ENCODE measurements at places on chromosomes 2 and 18.
A peak's percentile ranks its signal among the peaks of the same experiment; 100 is the strongest.

DNA sequence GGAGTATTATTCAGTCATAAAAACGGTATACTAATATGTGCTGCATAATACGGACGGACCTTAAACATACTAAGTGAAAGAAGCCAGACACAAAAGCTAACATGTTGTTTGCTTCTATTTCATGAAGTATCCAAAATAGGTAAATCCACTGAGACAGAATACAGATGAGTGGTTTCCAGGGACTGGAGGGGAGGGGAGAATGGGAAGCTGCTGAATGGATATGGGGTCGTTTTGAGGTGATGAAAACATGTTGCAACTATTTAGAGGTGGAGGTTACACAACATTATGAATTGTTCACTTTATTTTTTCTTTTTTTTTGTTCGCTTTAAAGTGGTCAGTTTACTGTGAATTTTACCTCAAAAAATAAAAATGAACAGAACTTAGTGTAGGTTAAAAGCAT, 52.9 kb downstream of the RAB10 start:
- H3K27me3 ChIP-seq = no peaks in the 10 kb centered on the region
- DNase-seq = no peak
- H3K36me3 ChIP-seq = peaks cover 2% of the 10 kb centered on the region

DNA sequence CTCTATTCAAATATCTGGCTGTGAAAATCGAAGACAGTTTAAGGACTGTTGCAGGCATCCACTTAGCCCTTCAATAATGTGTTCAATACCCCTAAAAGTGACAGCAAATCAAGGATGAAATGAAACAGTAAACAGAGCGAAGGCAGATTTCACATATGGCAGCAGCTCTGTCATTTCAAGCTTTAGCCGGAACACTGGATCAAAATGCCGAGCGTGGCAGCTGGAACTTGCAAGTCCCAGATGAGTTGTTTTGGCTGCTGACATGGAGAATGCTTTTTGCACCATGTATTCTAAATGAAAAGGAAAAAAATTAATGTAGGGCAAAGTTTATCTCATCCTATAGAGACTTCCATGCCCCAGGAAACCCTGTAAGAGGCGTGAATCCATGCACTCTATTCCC, 18.0 kb downstream of the LRRC30 start:
- no peaks in the 10 kb centered on the region for H3K27me3 ChIP-seq
- no peak for DNase-seq

- H3K27me3 ChIP-seq = no peaks in the 10 kb centered on the region
- no peak for DNase-seq
- H3K36me3 ChIP-seq = no peaks in the 10 kb centered on the region
- no peak overlapping the region for H3K4me3 ChIP-seq
- H3K4me1 ChIP-seq = no peaks in the 10 kb centered on the region
- no peak overlapping the region for H3K27ac ChIP-seq
Observed at GRCh38 chr2:6089474-6089873, 397.3 kb downstream of the SOX11 start.

DNA sequence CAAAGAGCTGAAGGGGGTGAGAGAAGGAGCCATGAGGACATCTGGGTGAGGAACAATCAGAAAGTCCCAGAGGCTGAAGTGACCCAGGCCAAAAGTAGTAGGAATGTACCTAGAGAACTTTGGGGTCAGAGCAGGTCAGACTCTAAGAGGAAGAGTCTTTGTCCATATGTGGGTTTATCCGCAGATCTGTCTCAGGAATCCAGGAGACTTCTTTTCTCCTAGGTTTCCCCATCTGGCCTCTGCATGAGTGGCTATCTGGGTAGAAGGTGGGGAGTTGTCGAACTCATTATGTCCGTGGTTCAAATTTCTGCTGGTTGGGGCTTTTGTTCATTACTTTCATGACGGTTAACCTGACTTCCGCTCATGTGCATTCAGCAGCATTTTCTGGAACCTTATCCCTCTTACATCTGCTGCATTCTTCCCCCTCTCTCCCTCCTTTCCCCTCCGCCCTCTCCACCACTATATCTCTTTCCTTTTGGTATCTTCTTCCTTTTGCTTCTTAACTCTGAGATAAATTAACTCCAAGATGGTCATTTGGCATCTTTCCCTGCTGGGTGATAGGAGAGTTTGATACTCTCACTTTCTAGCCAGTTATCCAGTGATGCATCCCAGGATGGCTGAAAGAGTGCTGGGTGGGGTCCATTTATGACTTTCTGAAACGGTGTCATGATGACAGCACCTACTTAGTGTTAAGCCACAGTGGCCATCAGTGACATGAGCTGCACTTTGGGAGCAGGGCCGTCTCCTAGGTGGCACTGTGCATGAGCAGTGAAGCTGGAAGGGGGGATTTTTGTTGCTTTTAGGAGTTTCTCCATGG, 2.1 kb downstream of the LIPG start:
- no peak overlapping the region for H3K27ac ChIP-seq
- H3K36me3 ChIP-seq = no peaks in the 10 kb centered on the region
- H3K27me3 ChIP-seq = peaks cover 27% of the 10 kb centered on the region

GRCh38 chr2:241945311-241945710, 75.8 kb downstream of the RTP5 start:
- no peak overlapping the region for H3K27ac ChIP-seq
- no peak overlapping the region for H3K4me3 ChIP-seq
- H3K4me1 ChIP-seq = no peaks in the 10 kb centered on the region
- H3K27me3 ChIP-seq = no peaks in the 10 kb centered on the region

DNA sequence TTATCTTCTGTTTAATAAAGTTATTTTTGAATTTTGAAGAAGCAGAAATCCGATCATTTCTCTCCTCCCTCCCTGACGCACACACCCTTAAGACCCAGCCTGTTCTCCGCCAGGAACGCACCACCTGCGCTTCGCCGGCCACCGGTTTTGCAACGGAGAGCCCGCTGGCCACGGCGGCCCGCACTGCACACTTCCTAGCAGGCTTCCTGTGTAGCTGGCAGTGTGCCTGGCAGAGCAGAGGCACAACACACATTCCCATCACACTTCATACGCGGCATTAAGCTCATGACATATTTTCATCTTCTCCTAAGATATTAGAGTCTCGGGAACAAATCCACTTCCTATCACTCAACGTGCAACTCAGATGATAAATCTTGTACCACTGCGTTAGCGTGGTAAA, 148.0 kb downstream of the HDAC4 start:
- no peak overlapping the region for H3K4me3 ChIP-seq
- DNase-seq = peak; percentile 58
- no peaks in the 10 kb centered on the region for H3K27me3 ChIP-seq
- peaks cover 75% of the 10 kb centered on the region for H3K4me1 ChIP-seq

DNA sequence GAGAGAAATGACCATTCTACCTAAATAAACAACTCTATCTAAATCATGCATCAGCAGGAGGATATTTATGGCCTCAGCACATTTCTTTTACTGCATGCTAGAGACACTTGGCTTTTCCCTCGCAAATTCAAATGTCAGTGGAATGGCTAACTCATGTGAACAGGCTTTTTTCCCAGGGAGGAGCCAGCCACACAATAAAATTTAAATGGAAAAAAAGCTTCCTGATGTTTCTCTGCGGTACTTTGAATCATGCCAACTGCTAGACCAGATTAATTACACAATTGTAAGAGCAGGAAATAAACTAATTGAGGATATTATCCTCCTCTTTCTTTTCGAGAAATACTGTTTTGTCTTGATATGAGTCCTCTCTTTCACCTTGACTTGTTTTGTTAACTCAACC, 676.3 kb downstream of the IRS1 start:
- no peak overlapping the region for H3K27ac ChIP-seq
- H3K4me1 ChIP-seq = peaks cover 66% of the 10 kb centered on the region
- peak; percentile 92 for DNase-seq
- H3K4me3 ChIP-seq = no peak overlapping the region
- H3K27me3 ChIP-seq = no peaks in the 10 kb centered on the region

DNA sequence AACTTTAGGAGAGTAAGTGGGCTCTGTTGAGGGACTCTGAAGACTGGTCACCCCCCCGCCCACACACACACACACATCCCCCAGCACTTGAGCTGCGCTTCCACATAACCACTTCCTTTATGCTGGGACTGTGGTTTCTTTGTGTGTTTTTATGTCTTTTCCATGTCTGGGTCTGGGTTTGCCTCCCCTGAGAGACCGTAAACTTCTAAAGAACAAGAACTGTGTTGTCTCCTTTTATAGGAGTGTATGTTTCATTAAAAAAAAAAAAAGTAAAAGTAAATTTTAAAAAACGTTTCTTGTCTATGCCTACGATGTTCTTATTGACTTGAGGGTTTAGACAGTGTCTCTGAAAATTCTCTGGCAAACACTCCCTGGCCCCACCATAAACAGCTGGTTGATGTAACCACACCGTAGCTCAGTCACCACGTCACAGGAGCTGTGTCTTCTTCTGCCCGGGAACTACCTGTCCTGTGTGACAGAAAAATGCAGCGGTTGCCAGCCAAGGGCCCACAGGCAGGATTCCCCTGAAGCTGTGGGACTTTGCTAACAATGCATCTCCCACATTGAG, 68.0 kb downstream of the KLHL29 start:
- H3K4me1 ChIP-seq = peaks cover 12% of the 10 kb centered on the region
- H3K27me3 ChIP-seq = no peaks in the 10 kb centered on the region

DNA sequence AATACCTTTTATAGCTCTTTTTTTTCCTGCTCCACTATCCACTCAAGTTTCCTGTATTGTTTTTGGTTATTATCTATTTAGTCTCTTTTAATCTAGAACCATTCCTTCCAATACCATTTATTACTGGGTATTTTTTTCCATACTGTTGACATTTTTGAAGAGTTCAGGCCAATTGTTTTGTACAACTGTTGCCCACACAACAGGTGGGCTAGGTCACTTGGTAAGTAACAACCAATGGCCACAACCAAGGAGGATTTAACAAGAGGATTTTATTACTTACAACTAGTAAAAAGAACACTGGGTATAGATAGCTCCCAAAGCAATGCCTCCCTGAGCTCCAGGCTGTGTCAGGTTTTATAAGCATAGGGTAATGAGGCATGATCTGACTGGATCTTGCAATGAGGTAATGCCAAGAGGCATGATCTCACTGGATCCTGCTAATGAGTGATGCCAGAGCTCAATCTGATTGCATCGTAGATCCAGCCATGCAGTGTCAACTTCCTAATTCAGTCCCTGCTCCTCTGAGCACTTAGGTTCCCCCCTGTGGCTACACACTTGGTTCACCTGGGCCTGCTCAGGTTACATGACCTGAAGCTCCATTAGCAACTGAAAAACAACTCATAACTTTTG, 7.1 kb upstream of the CEP68 start:
- H3K36me3 ChIP-seq = no peaks in the 10 kb centered on the region
- no peaks in the 10 kb centered on the region for H3K4me1 ChIP-seq
- H3K27ac ChIP-seq = no peak overlapping the region
- no peaks in the 10 kb centered on the region for H3K27me3 ChIP-seq

DNA sequence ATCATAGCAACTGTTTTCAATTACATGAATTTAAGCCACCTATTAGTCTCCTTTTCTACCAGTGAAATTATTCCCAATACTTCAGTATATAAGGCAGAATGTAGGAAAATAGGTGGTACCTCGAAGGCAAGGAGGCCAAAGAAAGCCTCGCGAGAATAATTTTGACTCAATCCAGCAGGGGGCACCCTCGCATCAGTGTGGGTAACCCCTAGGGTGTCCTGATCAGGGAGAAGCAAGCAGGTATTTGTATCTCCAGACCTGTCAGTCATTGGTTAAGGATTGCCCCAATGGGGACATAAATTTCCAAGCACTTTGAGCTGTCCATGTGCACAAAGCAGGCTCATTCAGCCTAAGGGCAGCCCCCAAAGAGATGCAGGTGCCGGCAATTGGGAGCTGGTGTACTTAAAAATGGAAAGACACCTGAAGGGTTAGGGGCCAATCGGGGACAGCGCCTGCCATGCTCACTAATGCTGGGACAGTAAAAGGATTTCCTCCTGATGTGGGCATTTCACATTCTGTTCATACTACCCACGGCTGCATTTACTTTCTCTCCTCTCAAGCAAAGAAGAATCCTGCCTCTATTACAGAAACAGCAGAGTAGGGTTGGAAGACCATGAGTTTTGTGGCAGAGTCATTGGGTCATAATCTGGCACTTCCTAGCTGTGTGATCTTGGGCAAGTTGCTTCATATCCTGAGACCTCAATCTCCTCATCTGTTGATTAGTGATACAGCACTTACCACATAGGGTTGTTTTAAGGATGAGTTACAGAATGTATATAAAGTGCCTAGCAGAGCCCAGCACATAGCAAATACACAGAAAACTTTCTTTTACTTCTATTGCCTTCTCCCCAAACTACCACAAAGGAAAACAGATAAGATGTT, 136.1 kb downstream of the ICOS start:
- peaks cover 3% of the 10 kb centered on the region for H3K4me1 ChIP-seq
- peak; percentile 63 for DNase-seq
- no peak overlapping the region for H3K27ac ChIP-seq
- H3K36me3 ChIP-seq = no peaks in the 10 kb centered on the region
- H3K27me3 ChIP-seq = no peaks in the 10 kb centered on the region
- H3K4me3 ChIP-seq = no peak overlapping the region

DNA sequence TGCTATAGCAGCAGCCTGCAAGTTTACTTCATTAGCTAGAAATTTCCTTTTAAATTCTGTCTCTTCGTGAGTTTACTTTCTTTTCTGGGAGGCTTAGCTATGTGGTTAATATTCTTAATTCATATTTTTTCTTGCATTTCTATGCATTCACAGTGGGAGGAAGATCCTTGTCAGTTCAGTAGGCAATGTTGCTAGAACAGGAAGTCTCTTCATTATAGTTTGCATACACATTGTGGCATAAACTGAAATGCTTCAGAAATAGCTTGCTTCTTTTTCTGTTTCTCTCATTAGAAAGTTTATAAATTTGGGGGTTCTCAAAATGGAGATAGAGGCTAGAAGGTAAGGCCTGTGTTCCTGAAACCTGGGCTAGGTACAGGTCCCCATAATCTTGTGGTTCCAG, 8.1 kb upstream of the ARHGAP15 start:
- H3K27me3 ChIP-seq = no peaks in the 10 kb centered on the region
- H3K4me1 ChIP-seq = no peaks in the 10 kb centered on the region
- H3K4me3 ChIP-seq = no peak overlapping the region
- H3K36me3 ChIP-seq = no peaks in the 10 kb centered on the region
- no peak overlapping the region for H3K27ac ChIP-seq
- no peak for DNase-seq

- no peaks in the 10 kb centered on the region for H3K36me3 ChIP-seq
- H3K27ac ChIP-seq = no peak overlapping the region
- no peaks in the 10 kb centered on the region for H3K27me3 ChIP-seq
- H3K4me3 ChIP-seq = no peak overlapping the region
- no peak for DNase-seq
- H3K4me1 ChIP-seq = peaks cover 15% of the 10 kb centered on the region
Observed at GRCh38 chr18:46477425-46478011, 179.5 kb downstream of the LOXHD1 start.

GRCh38 chr2:131488306-131489205, 3.6 kb downstream of the MZT2A start:
- DNase-seq = no peak
- H3K36me3 ChIP-seq = peaks cover 7% of the 10 kb centered on the region
- H3K27me3 ChIP-seq = no peaks in the 10 kb centered on the region
- H3K4me3 ChIP-seq = no peak overlapping the region

DNA sequence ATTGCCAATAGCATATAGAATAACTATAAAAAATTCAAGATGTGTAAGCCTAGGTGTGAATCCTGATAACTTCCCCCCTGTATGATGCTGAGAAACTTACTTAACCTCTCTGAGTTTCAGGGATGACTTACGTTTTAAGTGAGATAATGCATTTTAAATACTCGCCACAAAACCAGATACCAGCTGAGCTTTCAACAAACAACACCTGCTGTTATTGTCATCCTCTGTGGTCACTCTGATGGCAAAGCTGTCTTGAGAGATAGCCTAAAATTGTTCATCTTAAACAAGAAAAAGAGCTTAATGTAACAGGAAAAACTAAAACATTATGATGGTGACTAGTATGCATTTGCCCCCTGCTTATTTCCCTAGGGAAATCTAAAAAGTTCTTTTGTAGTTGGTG, 131.5 kb downstream of the RAD51AP2 start:
- no peak for DNase-seq
- H3K27ac ChIP-seq = no peak overlapping the region
- no peaks in the 10 kb centered on the region for H3K36me3 ChIP-seq
- H3K4me1 ChIP-seq = no peaks in the 10 kb centered on the region
- H3K27me3 ChIP-seq = no peaks in the 10 kb centered on the region
